Right renal pelvis (tissue), 4 donors: ENCODE measurements at places on chromosomes 7 and 10. TPM values are rescaled to one million over a fixed set of nuclear protein-coding genes. Genes with fewer than 3 reads are reported as not detected.

Gene TIAL1
- 143 TPM for polyA plus RNA-seq

Gene AKR1E2
- 7.6 TPM for polyA plus RNA-seq

Gene CLCN1
- polyA plus RNA-seq: 0.11 TPM

Gene SLC26A5
- 0.08 TPM for polyA plus RNA-seq

Gene EGR2
- 9.1 TPM for polyA plus RNA-seq

Gene KAZALD1
- 13.1 TPM for polyA plus RNA-seq

Gene UBTD1
- 9.4 TPM for polyA plus RNA-seq

Gene FAM237B
- 0.40 TPM for polyA plus RNA-seq

Gene DOCK4
- polyA plus RNA-seq: 22.3 TPM

Gene SAP25
- 2.7 TPM for polyA plus RNA-seq

Gene PRLHR
- not detected for polyA plus RNA-seq

Gene NUTM2B
- polyA plus RNA-seq: 2.8 TPM

Gene MMP21
- 0.26 TPM for polyA plus RNA-seq

DNA sequence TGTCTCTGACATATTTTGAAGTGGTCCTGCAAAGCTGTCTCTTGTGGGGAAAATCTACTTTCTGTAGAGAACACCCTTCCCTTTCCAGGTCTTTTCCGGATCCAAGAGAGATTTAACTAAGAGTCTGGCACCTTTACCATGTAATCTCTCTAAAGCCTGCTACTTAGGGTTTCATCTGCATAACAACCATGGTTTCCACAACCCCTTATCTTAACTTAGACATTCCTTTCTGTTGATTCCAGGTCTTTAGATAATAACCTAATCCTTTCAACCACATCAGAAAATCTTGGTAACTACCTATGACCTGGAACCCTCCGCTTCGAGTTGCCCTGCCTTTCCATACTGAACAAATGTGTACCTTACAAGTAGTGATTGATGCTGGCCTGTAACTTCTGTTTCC, 243.6 kb upstream of the PTER start:
- no peak for DNase-seq

- no peak for DNase-seq
These were observed 122.4 kb downstream of the SLC16A9 start for GRCh38 chr10:59587083-59587755.

DNA sequence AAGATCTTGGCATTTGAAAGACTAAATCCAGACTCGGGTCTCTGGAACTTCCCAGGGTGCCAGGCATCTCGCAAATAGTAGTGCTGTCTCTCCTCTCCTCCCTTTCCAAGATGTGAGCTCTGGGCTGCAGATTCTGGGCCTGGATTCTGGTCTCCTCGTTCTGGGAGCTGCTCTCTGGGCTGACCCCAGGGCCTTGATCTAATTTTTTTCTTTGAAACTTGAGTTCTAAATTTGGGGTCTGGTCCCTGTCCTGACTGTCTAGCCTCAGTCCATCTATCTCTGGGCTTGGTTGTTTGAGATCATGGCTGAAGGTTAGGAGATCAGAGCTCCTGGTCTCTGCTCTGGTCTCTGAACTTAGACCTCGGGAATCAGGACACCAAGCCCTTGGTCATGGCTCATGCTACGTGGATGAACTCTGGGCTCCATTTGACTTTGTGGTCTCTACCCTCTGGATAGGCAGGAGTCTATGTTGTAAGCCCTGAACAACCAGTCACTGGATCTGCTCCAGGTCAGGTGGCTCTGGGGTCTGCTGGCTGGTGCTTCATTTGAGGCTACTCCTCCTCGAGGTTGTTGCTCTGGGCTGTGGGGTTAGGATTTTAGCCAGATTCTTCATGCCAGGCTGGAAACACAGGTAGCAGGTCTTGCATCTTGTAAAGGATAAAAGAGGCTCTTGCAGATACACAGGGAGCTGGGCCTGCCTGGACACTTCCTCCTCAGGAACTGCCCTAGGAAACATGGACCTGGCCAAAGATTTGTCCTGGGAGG, 8.0 kb upstream of the MBL2 start:
- no peak for DNase-seq

- DNase-seq: no peak
These were observed 14.1 kb downstream of the STAG3 start for GRCh38 chr7:100191775-100192174.

DNA sequence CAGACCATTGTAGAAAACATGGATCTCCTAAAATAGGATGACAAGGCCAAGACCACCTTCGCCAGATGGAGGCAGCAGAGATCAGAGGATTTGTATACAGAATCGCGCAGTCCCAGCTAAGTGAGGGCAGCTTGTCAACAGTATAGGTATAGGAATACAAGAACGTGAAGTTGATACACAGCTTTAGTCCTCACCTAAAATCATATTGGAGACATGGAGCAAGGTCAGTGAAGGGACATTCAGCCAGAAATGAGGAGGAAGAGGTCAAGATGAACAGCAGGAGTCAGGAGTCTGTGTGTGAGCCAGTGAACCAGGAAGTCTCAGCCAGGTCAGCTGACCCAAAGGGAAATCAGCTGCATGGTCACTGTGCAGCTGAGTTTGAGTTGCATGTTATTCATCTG, 263.4 kb upstream of the PRKCQ start:
- DNase-seq: no peak

- DNase-seq: no peak
These were observed 10.9 kb downstream of the STK32C start for GRCh38 chr10:132296666-132297443.

DNA sequence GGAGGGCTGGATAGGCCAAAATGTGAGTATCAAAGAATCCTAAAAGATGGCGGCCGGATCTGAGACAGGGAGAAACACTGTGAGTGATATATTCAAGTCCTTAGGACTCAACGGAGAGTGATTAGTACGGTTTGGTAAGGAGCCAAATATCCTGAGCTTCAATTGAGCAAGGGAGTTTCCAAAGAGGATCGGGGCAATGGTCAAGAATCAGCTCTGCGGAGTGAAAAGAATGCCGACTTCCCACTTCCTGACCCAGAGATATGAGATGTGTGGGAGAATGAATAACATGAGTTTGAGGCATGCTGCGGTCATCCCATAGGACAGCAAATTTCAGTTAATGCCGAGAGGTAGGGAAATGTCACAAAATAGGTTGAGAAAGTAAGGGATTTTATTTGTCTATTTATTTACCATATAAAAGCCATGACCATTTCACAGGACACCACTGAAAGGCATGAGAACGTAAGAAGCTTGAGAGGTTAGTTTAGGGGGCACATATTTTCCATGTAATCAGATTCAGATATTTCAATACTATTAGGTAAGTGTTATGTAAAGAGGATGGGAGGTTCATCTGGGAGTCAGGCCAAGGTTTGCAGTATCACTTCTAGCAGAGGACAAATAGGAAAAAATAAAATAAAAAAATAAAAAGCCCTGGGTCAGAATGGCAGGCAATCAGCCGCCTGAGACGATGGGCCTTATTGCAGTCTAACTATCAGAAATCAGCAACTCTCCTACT, 165.6 kb downstream of the HGF start:
- no peak for DNase-seq

GRCh38 chr10:110812583-110812982, 59.1 kb upstream of the PDCD4 start:
- DNase-seq: no peak

DNA sequence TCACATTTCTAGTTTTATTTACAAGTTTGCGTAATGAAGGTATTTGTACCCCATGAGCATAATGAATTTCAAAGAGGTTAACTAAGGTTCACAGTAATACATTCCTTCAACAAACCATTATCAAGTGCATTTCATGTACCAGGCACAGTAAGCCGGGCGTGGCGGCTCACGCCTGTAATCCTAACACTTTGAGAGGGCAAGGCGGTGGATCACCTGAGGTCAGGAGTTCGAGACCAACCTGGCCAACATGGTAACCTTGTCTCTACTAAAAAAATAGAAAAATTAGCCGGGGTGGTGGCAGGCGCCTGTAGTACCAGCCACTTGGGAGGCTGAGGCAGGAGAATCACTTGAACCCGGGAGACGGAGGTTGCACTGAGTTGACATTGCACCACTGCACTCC, 4.3 kb upstream of the EIF3A start:
- no peak for DNase-seq

- DNase-seq: no peak
These were observed 47.6 kb upstream of the ZPBP start for GRCh38 chr7:50140688-50141087.

GRCh38 chr10:14678637-14679036, 96.1 kb downstream of the FAM107B start:
- no peak for DNase-seq

GRCh38 chr7:712381-713138, 13.9 kb upstream of the DNAAF5 start:
- no peak for DNase-seq

DNA sequence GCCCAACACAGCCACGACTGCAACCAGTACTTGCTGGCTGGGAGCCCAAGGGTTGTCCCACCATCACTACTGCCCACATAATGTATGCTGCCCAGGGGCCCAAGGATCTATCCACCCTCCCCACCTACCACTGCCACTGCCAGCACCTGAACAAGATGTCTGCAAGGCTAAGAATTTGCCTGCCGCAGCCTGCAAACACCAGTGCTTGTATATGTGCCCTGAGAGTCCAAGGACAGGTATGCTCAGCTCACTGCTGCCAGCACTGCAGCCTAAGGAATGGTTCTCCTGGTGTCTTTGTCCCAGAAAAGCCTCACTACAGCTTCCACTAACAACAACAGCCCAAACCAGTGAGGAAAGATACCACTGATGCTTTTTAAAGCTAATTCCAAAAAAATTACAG, 1174.0 kb downstream of the SORCS1 start:
- DNase-seq: no peak

DNA sequence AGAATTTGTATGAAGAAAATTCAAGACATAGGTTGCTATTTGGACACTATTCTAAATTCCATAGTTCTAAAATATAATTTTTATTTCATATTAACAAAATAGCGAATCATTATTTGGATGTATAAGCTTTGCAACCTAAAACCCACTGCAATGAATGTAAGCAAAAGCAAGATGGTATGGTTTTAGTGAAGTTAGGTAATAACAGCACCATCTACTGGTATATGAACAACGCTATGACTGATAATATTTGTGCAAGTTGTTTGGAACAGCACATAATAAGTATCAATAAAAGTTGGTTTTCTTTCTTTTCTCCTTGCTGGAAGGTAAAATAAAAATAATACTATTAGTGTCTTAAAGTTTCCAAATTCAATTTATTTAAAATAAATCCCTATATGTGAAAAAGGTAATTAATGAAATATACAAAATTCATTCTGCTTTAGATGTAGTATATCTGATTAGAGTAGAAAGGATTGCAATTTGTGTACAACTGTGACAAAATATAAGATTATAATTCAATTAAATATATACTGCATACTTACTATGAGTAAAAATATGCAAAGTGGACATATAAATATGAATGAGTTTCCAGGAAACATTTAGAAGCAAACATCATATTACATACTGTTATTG, 79.0 kb upstream of the LSM8 start:
- DNase-seq: no peak

- DNase-seq: no peak
These were observed 170.1 kb downstream of the FANK1 start for GRCh38 chr10:126066456-126066855.

GRCh38 chr10:89153971-89154370, 53.1 kb downstream of the CH25H start:
- no peak for DNase-seq

DNA sequence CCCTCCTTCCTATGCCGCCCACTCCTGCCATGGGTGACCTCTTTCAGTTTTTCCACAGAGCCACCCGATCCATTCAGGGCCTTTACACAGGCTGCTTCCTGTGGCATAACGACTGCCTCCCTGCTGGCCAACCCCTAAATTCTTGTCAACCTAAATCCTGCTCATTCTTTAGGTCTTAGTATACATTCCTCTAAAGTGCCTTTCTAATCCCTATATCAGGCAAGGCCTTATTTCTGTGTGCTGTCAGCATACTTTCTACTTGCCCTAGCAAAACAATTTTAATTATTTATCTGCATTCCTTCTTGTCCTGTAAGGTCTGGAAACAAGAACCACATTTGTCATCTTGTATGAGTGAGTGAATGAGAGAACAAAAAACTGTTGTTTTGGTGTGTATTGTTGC, 132.4 kb downstream of the DNAH11 start:
- DNase-seq: no peak

DNA sequence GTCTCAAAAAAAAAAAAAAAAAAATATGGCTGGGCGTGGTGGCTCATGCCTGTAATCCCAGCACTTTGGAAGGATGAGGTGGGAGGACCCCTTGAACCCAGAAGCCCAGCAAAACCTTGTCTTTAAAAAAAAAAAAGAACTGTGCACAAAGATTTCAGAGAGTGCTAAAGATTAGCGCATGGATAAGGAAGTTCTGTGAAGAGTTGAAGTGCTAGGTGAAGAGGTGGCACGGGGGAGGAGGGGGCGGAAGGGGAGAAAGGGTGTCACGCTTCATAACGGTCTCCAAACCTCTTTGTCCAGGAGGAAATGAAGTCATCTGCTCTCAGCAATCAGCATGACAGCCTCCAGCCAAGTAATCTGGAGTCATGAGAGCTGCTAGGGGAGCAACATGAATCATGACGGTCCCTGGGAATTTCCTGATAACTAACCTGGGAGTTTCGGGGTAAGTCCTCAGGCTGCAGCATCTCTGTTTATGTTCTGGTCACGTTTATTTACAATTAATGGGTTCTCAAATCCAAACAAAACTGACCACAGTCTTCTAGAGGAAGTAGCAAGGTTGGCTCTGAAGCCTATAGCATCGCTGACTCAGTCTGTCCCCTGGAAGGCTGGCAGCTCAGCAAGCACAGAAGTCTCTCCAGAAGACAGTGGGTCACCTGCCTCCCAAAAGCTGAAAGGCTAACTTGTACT, 1.9 kb upstream of the PLAU start:
- no peak for DNase-seq

GRCh38 chr10:45154502-45154901, 153.8 kb downstream of the ZNF22 start:
- no peak for DNase-seq

- DNase-seq: no peak
These were observed 154.9 kb upstream of the COL1A2 start for GRCh38 chr7:94239661-94240234.

GRCh38 chr10:121956111-121957061, 18.6 kb downstream of the NSMCE4A start:
- no peak for DNase-seq

- DNase-seq: no peak
These were observed 31.0 kb downstream of the FRMPD2 start for GRCh38 chr10:48243487-48243886.

DNA sequence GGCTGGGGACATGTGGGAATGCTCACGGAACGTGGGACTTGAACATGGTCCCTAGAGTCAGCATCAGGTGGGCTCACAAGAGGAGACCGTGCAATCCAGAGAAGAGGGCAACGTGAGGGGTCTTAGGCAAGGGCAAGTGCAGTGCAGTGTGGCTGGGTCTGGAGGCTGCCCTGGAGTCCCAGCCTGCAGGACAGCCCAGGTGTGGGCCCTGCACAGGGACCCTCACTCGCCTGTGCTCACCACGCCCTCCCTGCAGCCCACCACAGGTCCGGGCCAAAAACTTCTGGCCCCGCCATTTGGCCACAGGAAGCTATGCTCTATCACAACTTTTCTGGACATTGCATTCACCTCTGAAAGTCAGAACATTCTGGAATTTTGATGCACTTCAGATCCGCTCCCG, 133.5 kb downstream of the PAXIP1 start:
- no peak for DNase-seq

GRCh38 chr7:156780724-156781455, 112.1 kb downstream of the LMBR1 start:
- DNase-seq: no peak
